Sigmoid colon (tissue), 7 donors: ENCODE measurements at places on chromosomes 16 and 17. TPM values are rescaled to one million over a fixed set of nuclear protein-coding genes. Genes with fewer than 3 reads are reported as not detected.
A peak's percentile ranks its signal among the peaks of the same experiment; 100 is the strongest.

DNA sequence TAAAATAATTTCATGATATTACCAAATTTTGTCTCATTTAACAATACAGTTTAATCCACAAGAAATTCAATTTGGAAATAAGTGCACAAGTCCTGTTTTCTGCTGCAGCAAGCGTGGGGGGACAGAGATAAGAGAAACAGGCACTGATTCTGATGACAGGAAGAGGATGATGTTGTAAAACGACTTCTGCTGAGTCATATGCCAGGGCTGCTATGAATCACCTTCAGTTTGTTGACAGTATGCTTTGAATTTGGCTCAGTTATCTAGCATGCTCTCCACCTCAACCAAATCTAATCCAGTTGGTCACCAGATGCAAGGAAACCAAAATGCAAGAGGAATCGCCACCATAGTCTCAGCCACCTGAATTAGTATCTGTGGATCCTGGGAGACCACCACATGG, 244.1 kb upstream of the MON1B start:
- no peak for DNase-seq

DNA sequence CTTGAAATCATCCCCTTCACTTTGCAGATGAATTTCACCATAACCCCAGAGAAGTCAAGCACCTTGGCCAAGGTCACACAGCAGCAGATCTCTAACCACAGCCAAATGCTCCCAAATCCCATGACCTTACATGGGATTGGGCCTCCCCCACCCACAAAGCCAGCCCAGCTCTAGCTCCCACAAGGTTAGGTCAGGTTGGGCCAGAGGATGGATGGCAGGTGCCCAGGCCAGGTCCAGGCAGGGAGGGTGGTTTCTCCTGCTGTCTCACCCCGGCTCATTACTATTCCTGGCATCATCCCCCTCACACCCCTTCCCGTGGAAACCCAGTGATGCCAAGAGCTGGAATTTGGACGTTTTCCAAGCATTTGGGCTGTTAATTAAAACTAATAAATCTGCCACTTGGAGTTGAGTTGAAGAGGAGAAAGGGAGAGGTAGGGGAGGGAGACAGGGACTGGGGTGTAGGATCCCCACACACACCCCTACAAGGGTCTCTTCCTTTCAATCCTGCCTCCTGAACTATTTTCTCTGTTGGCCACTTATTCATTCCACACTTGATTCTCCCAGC, 181.6 kb downstream of the TMEM132E start:
- peak; percentile 47 for DNase-seq

- no peak for DNase-seq
Measured at GRCh38 chr17:80667462-80668277, 123.0 kb downstream of the RPTOR start.

DNA sequence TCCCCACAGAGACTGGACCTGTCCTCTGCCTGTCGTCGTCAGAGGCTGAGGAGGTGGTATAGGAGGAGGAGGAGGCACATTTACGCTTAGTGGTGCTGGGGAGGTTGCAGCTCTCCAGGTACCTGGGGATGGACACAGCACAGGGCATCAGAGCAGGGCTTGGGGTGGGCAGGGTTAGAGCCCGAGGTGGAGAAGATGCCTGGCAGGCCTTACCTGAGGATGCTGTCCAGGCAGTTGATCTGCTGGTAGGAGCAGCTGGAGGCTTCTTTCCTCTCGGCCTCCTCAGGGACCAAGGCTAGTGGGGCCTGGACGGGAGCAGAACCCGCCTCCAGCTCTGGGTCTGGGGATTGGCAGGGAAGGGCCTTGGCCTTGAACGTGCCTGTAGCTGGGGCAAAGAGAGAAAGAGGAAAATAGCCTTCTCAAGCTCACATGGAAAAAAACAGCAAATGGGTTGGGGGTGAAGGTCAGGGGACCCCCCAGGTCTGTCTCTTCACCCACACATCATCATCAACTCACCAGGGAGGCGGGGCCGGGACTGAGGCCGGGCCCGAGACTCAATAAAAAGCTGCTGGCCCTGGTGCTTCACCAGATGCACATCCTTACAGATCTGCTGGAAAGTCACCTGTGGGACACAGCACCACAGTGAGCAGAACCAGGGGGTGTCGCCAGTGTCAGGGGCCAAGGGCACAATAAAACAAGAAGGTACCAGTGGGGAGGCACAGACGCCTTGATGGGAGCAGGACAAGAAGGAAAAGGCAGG, 5.6 kb downstream of the PER1 start:
- DNase-seq = peak; percentile 64

DNA sequence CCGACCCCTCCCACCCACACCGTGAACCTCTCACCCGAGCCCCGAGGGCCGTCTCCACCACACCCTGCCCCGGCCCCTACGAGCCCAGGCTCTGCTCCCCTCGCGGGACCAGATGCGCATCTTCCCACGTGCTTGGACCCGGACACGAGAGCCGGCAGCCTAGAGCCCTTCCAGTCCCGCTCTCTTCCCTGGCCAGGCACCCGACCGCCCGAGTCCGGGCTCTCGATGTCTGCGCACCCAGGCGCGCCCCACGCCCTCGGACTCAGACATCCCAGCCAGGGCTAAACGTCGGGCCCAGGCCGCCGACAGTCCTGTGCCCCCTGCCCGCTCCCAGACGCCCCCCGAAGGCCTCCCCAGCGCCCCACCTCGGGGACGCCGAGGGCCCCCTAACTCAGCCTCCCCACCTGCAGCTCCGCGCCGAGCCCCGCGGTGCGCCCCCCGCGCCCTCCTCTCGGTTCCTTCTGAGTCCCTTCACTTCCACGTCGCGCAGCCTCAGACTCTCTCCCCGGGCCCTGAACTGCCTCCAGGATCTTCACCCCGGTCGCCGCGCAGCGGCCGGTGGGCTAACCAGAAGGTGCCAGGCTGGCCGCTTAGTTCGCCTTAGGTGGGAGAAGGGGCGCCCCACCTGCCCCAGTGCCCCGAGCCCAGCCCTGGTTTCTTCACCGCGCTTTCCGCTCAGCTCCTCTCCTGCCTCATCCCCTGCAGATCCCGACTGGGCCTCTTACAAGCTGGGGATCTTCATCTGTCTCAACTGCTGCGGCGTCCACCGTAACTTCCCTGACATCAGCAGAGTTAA, 688 bp downstream of the ADAP2 start:
- peak; percentile 61 for DNase-seq

DNA sequence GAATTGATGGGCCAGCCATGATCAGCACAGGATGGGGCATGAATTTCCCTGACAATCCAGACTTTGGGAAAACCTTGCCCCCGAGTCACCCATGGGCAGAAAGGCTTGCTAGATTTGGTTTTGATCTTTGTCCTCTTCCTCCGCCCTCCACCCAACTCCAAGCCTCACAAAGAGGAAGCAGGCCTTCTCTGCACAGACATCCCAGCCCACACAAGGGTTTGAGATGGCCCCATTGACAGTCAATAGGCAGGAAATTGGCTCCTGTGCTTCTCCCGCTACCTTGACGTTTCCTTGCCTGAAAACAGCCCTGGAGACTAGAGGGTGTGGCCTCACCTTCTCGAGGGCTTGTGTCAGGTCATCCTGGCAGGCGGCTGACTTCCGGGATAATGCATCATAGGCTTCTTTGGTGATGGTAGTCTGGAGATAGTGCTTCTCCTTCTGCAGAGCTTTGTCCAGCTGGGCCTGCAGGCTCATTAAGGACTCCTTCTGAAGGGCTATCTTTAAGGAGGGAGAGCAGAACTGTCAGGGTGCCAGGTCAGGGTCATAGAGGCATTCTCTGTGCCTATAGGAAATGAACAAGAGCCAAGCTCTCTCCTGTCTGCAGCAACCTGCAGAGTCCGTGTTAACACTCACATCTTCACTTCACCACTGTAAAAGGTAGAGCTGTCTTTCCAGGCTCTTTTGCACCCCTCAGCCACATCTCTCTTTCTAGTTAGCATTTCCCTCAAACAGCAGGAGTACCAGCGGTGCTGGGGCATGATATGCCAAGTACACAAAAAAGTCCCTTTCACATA, 32.2 kb downstream of the DHX38 start:
- no peak for DNase-seq

DNA sequence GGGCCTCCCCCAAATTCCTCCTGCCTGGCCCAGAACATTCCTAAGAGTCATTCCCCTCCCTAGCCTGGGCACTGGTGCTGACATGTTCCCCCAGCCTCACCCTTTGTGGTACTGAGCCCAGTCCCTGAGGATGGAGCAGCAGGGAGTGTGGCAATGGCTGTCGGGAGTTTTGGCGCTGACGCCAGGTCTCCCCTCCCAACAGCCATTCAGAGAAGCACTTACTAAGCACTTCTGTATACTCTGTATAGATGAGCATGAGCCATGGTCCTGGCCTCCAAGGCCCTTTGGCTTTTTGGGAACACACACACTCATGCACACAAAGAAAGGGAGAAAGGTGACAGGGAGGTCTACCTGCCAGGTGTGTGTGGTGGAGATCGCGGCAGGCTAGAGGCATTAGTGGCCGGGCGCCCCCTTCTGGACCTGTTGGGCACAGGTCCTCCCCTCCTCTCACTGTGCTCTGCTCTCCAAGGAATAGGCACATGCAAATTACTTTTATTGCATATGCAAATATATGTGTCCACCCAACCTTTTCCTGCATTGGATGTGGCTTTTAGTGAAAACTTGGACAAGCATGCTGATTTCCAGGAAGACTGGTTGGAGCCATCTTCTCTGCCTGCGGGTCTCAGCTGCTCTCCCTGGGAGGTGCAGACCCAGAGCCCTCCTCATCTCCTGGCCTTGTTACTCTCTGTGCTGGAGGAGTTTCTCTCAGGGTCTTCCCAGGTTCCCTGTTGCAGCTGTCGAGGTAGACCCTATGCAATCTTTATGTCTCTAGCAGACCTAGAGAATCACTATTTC, 17.4 kb upstream of the C17orf107 start:
- DNase-seq = no peak

- DNase-seq = no peak
Measured at GRCh38 chr17:32769846-32770245, 107.1 kb downstream of the MYO1D start.

GRCh38 chr16:23079675-23080301, 69.5 kb downstream of the USP31 start:
- DNase-seq = no peak

DNA sequence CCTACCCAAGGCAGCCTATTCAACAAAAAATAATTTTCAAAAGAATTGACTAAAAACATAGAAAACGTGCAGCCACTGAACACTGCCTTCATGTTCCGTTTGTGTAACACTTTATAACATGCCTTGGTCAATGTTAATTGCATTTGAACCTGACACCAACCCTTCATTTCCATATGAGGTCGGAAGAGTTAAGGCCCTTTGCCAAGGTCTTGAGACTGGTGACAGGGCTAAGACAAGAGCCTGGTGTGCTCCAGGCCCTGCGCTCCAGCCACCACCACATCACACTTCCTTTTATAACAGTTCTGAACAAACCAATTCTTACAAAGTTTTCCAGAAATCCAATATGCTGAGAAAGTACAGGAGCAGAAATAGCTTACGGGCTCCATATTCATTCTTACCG, 4.2 kb downstream of the BBS2 start:
- no peak for DNase-seq

DNA sequence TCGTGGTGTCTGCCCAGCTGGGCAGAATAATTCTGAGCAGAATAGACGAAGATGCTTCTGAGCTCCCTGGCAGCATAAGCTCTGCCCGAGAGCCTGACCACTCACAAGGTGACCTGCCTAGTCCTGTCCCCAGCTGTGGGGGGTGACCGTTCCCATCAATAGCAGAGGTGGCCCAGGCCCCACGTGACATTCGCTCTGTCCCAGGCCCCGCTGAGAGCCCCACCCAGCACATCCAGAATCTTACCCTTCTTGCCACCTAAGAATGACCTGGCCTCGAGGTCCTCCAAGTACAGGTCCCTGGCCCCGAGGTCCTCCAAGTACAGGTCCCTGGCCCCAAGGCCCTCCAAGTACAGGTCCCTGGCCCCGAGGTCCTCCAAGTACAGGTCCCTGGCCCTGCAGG, 695 bp upstream of the TMEM204 start:
- DNase-seq = no peak

GRCh38 chr17:74807925-74808324, 31.8 kb upstream of the NAT9 start:
- no peak for DNase-seq

GRCh38 chr17:50139950-50140885, 10.3 kb upstream of the SAMD14 start:
- DNase-seq = peak; percentile 91

DNA sequence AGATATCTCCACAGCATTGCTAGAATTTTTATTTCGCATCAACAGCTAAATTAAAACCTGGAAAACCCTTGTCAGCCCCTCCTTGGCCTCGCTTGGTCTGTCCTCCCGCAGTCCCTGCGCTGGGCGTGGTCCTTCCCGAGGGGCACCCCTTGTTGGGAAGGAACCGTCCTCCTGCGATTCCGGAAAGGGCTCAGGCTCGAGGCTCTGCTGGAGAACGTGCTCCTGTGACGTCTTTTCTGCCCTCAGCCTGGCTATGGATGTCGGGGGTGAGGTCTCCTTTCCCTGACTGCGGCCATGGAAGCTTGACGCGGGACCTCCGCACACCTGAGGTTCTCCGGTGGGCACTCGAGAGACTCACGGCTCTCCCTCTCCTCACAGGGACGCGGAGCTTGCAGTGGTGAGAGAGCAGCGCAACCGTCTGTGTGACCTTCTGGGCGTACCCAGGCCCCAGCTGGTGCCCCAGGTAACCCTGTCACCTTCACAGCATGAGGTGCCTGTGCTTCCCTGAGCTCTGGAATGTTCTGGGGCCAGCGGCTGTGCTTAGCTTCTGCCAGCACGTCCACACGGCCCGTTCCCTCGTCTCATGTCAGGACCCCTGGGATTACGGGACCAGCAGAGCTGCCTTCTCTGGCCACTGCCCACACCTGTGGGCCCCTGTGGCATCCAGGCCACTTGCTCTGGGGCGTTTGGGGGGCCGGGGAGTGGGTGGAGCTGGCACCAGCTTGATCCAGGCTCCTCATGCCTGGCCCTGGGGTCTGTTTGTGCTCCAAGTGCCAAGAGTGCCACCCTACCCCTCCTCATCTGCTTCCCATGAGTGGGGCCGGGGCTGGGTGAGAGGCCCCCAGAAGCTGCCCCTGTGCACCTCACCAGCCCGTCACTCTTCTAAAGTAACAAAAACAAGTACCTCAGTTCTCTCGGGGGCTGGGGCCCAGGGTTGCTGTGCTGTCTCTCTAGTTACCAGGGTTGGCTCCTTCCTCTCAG, 101.5 kb upstream of the ZNF750 start:
- DNase-seq = peak; percentile 45

- DNase-seq = no peak
Measured at GRCh38 chr17:3038941-3039340, 24.5 kb downstream of the OR1D5 start.

GRCh38 chr16:2475413-2476344, 752 bp downstream of the TBC1D24 start:
- no peak for DNase-seq

- peak; percentile 85 for DNase-seq
Measured at GRCh38 chr16:56657555-56658326, at the start of gene MT1F. Gene MT1F, plus strand, starts transcription at chr16:56657959. Its CDS starts 100 bp downstream, at chr16:56658059.

The STH gene
- not detected for total RNA-seq

The ZNF423 gene
- total RNA-seq = 3.6 TPM

The UBE2Z gene
- 46.8 TPM for total RNA-seq

The CD300H gene
- total RNA-seq = not detected

The CNTNAP1 gene
- total RNA-seq = 46.8 TPM

The CCL3 gene
- 2.4 TPM for total RNA-seq

The BRD7 gene
- 52.3 TPM for total RNA-seq

The CHST5 gene
- total RNA-seq = not detected

The WNT9B gene
- total RNA-seq = not detected

The TOX3 gene
- total RNA-seq = 2.0 TPM
